ENCODE measurements at places on chromosomes 13 and 19.

- no peak for DNase-seq
Observed at GRCh38 chr19:5642204-5642603, 19.3 kb downstream of the SAFB start.

DNA sequence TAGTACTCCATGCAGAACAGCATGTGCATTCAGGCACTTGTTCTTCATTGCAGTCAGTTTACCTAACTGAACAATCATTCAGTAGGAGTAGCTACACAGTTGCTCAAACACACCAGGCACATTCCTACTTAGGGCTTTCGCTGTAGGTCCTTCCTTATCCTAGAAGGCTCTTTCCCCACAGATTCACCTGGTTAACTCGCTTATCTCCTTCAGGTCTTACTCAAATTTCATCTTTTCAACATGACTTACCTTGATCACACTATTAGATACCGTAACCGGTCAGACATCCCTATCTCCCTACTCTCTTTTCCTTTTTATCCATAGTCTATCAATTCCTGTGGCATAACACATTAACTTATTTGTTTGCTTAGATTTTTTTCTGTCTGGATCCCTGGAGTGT is 14.6 kb downstream of the EDNRB start:
- no peak for DNase-seq

GRCh38 chr19:611481-611868 is 21.8 kb downstream of the HCN2 start:
- no peak for DNase-seq

GRCh38 chr13:98479496-98480003 is 97.4 kb downstream of the STK24 start:
- DNase-seq, result no peak

DNA sequence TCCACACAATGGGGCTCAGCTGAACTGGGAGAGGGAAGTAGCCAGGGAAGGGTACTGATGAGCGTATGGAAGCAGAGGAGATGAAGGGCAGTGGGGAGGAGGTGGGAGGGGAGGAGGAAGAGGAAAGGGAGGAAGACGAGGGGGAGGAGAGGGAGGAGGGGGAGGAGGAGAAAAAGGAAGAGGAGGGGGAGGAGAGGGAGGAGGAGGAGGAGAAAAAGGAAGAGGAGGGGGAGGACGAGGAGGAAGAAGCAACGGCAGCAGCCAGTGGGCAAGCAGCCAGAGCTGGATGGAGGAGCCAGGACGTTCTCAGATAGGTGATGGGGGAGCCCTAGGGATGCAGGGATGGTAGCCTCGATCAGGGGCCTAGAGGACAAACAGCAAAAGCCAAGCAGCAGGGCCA is 5.6 kb downstream of the CERS4 start:
- no peak for DNase-seq

GRCh38 chr13:95231393-95231792 is 69.9 kb downstream of the ABCC4 start:
- DNase-seq, result no peak

DNA sequence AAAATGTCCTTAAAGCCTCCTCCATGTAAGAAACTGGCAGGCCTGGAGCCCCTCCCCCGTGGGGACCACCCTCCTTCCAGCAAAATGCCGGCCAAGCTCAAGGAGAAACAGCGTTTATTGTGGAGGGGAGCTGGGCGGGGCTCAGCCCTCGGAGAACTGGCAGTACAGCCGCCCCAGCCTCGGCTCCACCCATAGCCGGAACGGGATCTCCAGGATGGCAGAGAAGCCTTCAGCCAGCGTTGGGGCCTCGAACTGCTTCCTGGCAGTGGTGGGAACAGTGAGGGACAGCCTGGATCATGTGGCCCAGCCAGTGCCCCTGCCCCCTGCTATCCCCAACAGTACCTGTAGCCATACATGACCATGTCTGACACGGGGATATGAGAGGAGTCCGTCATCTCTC is 6.3 kb downstream of the PNKP start:
- no peak for DNase-seq

DNA sequence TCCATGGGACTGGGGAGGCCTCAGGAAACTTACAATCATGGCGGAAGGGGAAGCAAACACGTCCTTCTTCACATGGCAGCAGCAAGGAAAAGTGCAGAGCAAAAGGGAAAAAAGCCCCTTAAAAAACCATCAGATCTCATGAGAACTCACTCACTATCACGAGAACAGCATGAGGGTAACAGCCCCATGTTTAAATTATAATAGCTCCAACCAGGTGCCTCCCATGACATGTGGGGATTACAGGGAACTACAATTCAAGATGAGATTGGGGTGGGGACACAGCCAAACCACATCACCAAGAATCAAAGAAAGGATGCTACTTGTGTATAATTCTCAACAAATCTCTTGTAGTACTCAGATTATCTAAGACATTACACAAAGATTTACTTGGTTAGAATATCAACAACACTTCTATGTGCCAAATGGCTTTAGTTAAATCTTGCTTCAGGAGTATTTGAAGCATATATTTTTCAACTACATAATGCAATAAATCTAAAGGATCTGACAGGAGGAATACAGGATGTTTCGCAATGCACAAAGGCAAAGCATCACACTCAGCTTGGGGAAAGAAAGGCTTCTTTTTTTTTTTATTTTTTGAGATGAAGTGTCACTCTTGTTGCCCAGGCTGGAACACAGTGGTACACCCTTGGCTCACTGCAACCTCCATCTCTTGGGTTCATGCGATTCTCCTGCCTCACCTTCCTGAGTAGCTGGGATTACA is 180.0 kb downstream of the LHFPL6 start:
- no peak for DNase-seq

DNA sequence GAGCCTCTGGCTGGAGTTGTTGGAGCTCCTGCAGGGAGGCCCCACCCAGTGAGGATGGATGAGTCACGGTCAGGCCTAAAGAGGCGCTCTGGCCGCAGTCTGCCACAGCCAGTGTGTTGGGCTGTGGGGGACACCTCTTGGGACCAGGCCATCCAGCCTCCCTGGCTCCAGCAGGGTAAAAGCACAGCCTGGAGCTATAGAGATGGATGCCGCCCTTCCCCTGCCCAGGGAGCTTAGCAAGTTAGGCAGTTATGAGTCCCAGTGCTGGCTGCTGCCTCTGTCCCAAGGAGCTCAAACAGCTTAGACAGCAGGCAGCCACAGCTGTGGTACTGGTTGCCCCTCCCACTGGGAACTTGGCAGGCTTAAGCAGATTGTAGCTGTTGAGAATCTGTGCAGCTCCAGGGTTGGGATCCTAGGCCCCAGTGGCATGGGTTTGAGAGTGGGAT is 100.9 kb downstream of the NDFIP2 start:
- no peak for DNase-seq

- DNase-seq, result peak; percentile 5
Observed at GRCh38 chr19:40756502-40757110, 5.6 kb downstream of the SNRPA start.

- no peak for DNase-seq
Observed at GRCh38 chr19:46299004-46299509, 2.2 kb downstream of the HIF3A start.

DNA sequence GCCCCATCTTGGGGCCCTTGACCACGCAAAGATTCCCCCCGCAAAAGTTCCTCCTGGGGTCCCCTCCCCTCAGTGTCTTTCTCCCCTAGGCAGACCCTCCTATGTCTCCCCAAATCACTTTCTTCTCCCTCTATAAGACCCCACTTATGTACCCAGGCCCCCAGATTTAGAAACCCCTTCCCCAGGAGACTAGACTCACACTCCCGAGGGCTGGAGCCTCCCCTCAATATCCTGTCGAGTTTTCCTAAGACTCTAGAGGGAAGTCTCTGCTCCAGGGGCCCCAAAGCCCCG is 1.4 kb downstream of the SLC1A5 start:
- DNase-seq, result no peak

- no peak for DNase-seq
Observed at GRCh38 chr13:45331123-45331619, 9.8 kb downstream of the TPT1 start.

DNA sequence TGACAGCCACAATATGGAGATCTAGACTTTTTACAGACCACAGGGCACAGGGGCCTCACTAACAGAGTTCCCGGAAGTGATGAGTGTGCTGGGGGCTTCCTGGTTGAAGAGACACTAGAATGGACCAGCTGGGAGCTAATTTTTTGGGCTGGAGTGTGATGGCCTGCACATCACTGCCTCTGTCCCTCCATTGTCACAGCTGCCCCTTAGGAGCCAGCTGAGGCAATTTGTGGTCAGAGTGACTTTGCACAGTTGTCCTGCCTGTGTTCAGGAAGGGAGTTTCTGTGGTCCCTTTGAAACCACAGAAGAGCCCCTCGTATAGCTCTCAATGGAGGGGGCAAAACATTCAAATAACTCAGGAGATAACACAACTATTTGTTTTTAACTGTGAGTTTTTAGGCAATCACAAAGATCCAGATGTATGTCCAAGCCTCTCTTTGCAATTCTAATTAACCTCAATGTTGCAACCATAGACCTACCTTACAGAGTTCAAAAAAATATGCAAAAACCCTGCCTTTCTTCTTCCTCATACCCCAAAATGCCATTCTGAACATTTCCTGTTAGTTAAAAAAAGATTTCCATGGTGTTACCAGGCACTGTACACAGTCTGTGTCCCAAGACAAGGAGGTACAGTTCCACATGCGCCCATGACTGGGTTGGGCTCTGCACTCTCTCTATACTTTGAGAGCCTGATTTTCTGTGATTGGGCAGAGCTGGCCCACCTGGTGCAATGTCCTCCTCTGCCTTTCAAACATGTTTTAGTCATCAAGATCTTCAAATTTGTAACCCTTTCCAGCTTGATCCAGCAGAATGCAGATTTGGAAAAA is 2.4 kb downstream of the ALOX5AP start:
- peak; percentile 27 for DNase-seq

DNA sequence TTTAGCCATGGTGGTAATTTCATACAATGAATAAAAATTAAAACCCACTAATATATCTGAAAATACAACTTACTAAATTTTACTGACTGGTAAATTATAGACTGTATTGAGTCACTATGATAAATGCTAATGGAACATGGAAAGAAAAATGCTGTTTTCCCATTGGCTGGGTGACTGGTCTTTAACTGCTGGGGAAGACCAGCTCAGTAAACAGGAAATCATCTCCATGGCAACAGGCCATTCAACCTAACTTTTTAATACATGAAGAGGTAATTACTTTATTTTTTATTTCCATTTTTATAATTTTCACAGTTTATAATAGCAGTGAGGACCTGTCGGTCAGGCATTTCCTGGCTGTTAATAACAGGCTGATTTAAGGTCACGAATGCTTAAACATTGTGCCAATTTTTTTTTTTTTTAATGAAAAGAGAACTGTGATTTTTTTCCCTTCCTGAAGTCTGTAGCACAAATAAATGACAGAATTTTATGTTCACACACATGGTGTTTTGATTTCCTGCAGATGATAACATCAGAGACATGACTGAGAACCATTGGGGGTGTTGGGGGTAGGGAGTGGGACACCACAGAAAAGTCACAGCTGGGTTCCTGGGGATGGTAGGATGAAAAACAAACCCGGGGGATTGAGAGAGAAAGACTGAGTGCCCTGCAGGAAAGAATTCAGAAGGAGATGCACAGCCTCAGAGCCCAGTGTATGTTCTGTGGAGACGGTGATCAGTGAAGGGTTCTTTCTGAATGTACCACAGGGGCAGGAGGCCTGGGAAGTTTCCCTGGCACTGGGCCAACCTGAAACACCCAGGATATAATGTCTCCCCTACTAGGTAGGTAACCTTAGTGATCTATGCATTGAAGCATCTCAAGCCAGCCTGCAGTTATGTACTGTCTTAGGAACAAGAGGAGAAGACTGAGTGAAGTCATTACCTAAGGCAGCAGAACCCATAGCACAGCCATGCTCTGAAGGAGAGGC is 297.1 kb downstream of the COG6 start:
- DNase-seq, result no peak

GRCh38 chr19:7701654-7702457 is at the start of gene FCER2:
Gene FCER2, minus strand, starts transcription at chr19:7702131. Its CDS starts 2,371 bp downstream, at chr19:7699760.
- DNase-seq, result peak; percentile 64

GRCh38 chr19:56088497-56089215 is 32.4 kb downstream of the ZNF787 start:
- DNase-seq, result no peak

DNA sequence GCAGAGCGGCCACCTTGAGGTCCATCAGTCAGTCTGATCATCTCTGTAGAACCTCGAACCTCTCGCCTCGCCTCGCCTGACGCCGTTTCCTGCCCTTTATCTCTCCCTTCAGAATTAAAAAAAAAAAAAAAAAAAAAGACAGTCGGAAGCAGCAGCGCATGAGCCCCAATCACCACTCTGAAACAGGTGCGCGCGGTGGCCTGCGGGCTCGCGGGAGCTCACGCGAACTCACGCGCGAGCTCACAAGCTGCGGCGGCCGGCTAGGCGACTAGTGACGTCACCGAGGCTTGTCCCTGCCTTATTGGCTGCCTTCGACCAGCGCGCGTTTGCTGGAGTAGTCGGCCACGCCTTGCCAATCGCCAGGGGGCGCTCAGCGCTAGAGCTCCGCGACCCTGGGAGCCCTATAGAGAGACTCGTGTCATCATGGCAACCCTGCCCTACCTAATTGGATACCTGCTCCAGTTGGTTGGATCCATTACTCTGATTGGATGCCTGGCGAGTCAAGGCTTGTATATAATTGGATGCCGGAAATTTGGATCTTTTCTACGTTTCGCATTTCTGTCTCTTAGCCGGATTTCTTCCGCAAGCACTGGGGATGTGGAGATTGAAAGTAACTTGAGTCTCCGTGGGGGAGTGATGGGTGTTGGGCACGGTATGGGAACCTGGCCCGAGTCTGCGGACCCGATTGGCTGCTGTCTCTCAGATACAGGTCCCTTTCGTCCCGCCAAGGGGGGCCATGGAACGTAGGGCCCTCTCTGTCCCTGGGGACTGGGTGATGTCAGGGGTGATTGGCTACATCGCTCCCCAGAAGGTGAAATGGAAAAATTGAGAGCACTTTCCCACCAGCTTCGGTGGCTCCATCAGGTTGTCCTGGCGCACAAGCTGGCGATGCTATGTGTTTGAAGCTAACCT is 31.6 kb downstream of the SYT3 start:
- peak; percentile 86 for DNase-seq

DNA sequence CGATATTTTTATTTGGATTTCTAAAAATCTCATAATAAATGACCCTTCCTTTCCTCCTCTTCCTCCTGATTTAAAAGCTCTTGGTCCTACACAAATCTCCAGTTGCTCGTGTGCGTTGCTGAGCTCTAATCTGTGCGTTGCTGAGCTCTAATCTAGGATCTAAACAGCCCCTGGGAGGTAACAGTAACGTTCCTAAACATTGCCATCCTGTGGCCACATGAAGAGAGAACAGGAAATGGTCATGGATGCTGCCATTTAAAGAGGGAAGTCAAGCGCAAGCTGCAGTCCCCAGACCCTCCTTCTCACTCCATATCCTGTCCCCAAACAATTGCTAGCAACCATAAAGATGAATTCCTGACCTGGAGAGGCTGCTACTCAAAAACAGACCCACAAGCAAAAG is 170.8 kb downstream of the NUFIP1 start:
- DNase-seq, result no peak

GRCh38 chr13:92959790-92960189 is 266.8 kb upstream of the GPC6 start:
- no peak for DNase-seq

DNA sequence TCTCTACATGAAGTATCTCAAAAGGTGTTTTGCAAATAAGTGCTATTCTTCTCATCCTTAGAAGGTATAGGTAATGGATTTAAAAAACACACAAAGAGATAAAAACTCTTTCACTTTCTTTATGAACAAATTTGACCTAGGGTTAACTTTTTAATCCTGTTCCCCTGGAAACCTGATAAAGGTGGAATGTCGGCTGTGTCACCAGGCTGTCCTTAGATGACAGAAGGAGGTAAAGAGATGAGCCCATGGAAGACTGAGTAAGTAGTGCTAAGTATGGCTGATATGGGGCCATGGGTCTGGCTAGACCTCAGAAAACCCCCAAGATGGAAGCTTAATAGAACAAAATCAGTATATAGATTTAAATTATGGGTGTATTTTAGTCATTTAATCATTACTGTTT is 153.8 kb upstream of the LSM14A start:
- DNase-seq, result no peak
